ENCODE measurements at places on chromosomes 2 and 18. TPM values are rescaled to one million over a fixed set of nuclear protein-coding genes. Genes with fewer than 3 reads are reported as not detected.

- H3K4me1 ChIP-seq = no peaks in the 10 kb centered on the region
- no peak for DNase-seq
- no peak overlapping the region for H3K27ac ChIP-seq
These were observed 826.2 kb upstream of the DDX18 start for GRCh38 chr2:116988303-116988702.

- H3K4me3 ChIP-seq = no peak overlapping the region
- H3K36me3 ChIP-seq = no peaks in the 10 kb centered on the region
- DNase-seq = no peak
- H3K27ac ChIP-seq = no peak overlapping the region
These were observed 121.4 kb downstream of the ANTXR1 start for GRCh38 chr2:69134306-69134945.

DNA sequence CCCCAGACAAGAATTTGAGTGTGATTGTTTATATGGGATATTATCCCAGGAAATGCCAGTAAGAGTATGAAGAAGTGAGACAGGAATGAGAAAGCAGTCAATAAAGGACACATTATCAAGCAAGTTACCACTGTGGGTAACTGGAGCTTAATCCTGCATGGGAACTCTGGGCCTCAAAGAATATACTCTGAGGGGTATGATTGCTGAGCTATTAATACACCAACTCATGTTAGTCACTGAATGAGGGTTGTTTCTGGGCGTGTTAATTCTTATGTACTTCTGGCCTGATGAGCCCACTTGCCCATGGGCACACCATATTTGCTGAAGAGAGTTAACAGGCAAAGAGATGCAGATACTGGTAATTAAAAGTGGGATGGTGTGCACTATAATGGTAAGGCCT is 26.6 kb upstream of the PAIP2B start:
- H3K4me1 ChIP-seq = no peaks in the 10 kb centered on the region
- H3K27ac ChIP-seq = no peak overlapping the region
- no peaks in the 10 kb centered on the region for H3K36me3 ChIP-seq
- peaks cover 11% of the 10 kb centered on the region for H3K27me3 ChIP-seq
- no peak overlapping the region for H3K4me3 ChIP-seq
- no peak for DNase-seq

The ALKAL2 gene
- 0.18 TPM for total RNA-seq

The LGALSL gene
- 2.5 TPM for total RNA-seq

- no peaks in the 10 kb centered on the region for H3K27me3 ChIP-seq
- DNase-seq = no peak
- no peaks in the 10 kb centered on the region for H3K4me1 ChIP-seq
- no peak overlapping the region for H3K4me3 ChIP-seq
- H3K36me3 ChIP-seq = no peaks in the 10 kb centered on the region
These were observed 427.1 kb downstream of the RND3 start for GRCh38 chr2:150060341-150060740.
